ENCODE measurements at places on chromosomes 7 and 10. TPM values are rescaled to one million over a fixed set of nuclear protein-coding genes. Genes with fewer than 3 reads are reported as not detected.

DNA sequence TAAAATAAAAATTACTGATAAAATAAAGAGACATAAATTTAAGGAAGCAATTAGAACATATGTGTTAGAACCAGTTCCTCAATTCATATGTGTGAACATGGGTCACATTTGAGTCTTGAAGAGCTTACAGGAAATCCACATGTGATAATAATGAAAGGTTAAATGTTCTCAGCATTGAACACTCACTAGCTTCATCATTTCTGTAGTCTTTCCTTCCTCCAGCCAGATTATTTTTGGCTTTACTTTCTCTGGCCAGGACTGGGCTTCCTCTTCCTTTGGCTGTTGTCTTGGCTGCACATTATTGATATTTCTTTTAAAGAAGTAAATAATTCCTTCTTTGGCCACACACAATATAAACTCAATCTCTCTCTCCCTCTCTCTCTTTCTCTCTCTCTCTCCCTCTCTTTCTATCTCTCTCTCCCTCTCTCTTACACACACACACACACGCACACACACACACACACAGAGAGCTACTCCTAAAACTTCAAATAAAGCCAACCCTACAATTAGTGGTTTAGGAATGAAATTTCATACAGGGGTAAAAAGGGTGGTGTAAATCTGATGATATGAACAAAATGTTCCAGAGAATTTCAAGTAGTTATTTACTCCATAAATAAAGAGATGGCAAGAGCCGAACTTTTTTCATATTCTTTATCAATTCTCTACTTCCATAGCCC, 171.2 kb downstream of the REEP3 start:
- no peaks in the 10 kb centered on the region for H3K36me3 ChIP-seq
- no peak for DNase-seq
- H3K4me3 ChIP-seq, result no peak overlapping the region
- peaks cover 11% of the 10 kb centered on the region for H3K27me3 ChIP-seq

DNA sequence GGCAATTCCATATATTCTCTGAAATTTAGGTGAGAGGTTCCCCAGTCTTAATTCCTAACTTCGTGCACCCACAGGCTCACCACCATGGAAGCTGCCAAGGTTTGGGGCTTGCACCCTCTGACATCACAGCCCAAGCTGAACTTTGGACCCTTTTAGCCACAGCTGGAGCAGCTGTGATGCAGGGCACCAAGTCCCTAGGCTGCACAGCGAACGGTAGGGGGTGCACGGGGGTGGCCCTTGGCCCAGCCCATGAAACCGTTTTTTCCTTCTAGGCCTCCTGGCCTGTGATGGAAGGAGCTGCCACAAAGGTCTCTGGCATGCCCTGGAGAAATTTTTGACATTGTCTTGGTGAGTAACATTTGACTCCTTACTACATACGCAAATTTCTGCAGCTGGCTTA, 251.9 kb upstream of the GRM3 start:
- no peaks in the 10 kb centered on the region for H3K4me1 ChIP-seq
- H3K27ac ChIP-seq, result no peak overlapping the region
- H3K36me3 ChIP-seq, result no peaks in the 10 kb centered on the region
- H3K4me3 ChIP-seq, result no peak overlapping the region

GRCh38 chr7:82821037-82821436, 341.6 kb downstream of the PCLO start:
- H3K4me3 ChIP-seq, result no peak overlapping the region
- H3K27me3 ChIP-seq, result no peaks in the 10 kb centered on the region
- no peak overlapping the region for H3K27ac ChIP-seq
- H3K36me3 ChIP-seq, result no peaks in the 10 kb centered on the region

GRCh38 chr7:1533547-1534329, 3.2 kb downstream of the MAFK start:
- peaks cover 3% of the 10 kb centered on the region for H3K36me3 ChIP-seq

- no peak overlapping the region for H3K27ac ChIP-seq
- no peaks in the 10 kb centered on the region for H3K36me3 ChIP-seq
- DNase-seq, result no peak
- H3K4me1 ChIP-seq, result no peaks in the 10 kb centered on the region
Observed at GRCh38 chr7:157710396-157710795, 373.6 kb downstream of the DNAJB6 start.

- H3K4me1 ChIP-seq, result no peaks in the 10 kb centered on the region
- H3K36me3 ChIP-seq, result no peaks in the 10 kb centered on the region
- no peak overlapping the region for H3K27ac ChIP-seq
- H3K4me3 ChIP-seq, result no peak overlapping the region
- H3K27me3 ChIP-seq, result peaks cover under 1% of the 10 kb centered on the region
Observed at GRCh38 chr10:71433768-71434744, 37.3 kb downstream of the CDH23 start.

GRCh38 chr7:93327006-93327633, 95.0 kb downstream of the VPS50 start:
- H3K27ac ChIP-seq, result no peak overlapping the region
- no peaks in the 10 kb centered on the region for H3K27me3 ChIP-seq
- no peak overlapping the region for H3K4me3 ChIP-seq

DNA sequence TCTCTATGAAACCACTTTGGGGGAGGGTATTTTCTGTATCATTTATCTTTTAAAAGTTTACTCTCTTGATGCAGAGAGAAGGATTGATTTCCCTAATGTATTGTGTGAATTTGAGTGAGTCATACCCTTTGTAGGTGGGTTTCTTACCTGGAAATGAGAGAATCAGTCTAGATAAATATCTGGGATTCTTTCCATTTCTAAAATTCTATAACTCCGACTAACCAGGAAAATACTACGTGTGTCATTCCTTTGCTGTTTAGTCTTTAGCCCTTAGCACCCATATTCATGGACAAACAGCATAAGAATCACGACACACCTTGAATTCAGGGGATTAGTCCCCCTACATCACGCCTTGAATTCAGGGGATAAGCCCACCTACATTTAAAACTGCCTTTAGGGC, 139.1 kb downstream of the GATA3 start:
- H3K4me3 ChIP-seq, result no peak overlapping the region
- no peaks in the 10 kb centered on the region for H3K27me3 ChIP-seq
- no peak overlapping the region for H3K27ac ChIP-seq

DNA sequence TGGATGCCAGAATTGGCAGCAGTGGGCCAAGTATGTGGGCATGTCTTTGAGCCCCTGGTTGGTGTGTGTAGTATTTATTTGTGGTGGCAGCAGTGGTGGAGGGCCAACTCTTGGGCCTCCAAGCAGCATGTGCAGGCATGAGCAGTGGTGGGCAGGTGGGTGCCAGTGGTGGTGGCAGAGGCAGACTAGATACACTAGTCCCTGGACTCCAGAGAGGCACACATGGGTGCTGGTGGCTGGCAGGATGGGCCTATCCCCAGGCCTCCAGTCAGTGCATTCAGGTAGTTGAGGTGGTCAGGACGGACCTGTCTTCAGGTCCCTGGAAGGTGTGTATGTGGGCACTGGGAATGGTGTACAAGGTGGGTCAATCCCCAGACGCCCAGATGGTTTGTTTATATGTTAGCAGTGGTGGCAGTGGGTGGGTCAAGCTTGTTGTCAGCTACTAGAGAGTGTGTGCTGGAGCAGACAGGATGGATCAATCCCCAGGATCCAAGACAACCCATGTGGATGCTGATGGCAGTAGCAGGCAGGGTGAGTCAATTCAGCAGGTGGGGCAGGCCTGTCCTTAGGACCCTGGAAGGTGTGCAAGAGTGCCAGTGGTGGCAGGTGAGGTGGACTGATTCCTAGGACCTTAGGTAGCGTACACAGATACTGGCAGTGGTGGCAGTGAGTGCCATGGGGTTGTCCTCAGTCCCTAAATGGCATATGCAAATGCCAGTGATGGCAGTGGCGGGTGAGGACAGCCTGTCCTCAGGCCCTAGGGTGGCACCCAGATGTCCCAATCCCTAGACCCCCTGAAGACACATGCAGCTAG, 294.3 kb downstream of the RPS24 start:
- H3K4me3 ChIP-seq, result no peak overlapping the region
- peaks cover 3% of the 10 kb centered on the region for H3K4me1 ChIP-seq
- H3K27me3 ChIP-seq, result peaks cover 8% of the 10 kb centered on the region
- no peaks in the 10 kb centered on the region for H3K36me3 ChIP-seq

- H3K4me1 ChIP-seq, result peaks cover 38% of the 10 kb centered on the region
- H3K4me3 ChIP-seq, result peak overlapping the region; percentile 83
- peak overlapping the region; percentile 1 for H3K27ac ChIP-seq
- peaks cover 26% of the 10 kb centered on the region for H3K27me3 ChIP-seq
- H3K36me3 ChIP-seq, result peaks cover 62% of the 10 kb centered on the region
Observed at GRCh38 chr10:22324893-22325271, 4.0 kb downstream of the BMI1 start.

GRCh38 chr7:76236224-76236623, 34.5 kb downstream of the SRRM3 start:
- H3K4me3 ChIP-seq, result no peak overlapping the region
- peaks cover 3% of the 10 kb centered on the region for H3K4me1 ChIP-seq
- no peak overlapping the region for H3K27ac ChIP-seq
- peaks cover 40% of the 10 kb centered on the region for H3K27me3 ChIP-seq
- DNase-seq, result no peak

DNA sequence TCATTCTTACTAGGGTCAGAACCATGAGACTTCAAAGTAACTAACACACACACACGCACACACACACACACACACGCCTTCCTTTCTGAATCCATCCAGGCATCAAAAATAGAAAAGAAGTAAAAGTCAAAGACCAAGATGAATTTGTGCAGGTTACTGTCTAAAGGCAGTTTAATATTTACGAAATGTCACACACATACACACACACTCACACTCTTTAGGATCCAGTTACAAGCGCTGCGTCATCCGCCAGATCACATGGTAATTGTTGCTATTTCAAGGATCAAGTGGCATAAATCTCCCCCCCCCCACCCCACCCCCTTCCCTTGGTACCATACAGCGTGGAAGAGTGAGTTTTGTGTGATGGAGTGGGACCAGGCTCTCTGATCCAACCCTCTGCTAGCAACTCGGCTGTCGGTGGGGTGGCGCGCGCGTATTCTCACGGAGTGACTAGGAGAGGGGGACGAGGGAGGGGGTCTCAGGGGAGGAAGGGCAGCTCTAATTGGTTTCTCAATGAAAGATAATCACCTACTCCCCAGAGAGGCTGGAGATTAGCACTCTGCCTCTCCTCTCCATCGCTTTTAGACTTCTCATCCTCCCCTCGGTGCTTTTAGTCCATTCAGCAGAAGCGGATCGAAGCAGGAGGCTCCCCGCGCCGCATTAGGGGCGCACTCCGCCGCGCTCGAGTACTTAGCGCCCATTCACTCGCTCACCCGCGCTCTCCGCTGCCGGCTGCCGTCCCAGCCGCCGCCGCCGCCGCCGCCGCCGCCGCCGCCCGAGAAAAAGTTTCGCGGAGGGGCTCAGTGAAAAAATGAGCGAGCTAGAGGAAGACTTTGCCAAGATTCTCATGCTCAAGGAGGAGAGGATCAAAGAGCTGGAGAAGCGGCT, 83.5 kb upstream of the PRKG1 start:
- no peak for DNase-seq
- no peak overlapping the region for H3K27ac ChIP-seq

DNA sequence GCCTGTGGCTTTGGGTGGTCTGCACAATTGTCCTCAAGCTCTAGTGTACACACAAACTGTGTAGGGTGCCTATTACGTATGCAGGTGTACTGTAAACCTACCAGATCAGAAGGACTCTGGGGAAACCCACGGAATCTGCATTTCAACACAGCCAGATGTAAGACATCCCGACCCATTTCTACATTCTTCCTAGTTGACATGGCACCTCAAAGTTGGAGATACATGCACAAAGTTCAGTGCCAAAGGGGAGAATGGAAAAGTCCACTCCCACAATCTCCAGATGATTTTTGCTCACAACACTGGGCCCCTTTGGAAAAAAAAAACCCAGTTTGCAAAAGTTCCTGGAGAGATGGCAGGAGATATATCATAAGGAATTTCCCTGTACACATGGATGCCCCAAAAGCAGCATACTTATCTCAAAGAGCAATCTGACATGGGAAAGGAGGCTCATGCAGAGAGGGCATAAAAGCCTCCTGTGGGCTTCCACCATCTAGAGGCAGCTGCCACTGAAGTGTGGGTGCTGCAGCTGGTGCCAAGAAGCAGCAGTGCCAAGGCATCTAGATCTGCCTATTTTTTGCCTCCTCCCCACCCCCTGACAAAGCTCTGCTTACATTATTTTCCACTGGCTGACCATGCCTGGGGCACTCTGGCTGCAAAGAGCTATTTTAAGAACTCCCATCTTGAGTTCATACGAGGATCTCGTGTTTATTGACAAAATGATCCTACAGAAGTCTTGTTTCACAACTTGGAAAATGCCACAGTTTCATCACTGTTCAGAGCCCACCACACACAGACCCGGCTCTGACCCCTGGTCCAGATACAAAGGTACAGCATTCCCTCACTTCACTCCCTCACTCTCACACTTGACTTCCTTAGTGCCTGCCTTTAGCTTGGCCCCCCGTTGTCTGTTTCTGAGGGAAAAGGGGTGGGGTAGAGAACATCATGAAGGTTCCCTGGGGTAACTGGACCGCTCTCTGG, 12.9 kb downstream of the TECTB start:
- DNase-seq, result no peak
- no peak overlapping the region for H3K4me3 ChIP-seq
- no peaks in the 10 kb centered on the region for H3K36me3 ChIP-seq

DNA sequence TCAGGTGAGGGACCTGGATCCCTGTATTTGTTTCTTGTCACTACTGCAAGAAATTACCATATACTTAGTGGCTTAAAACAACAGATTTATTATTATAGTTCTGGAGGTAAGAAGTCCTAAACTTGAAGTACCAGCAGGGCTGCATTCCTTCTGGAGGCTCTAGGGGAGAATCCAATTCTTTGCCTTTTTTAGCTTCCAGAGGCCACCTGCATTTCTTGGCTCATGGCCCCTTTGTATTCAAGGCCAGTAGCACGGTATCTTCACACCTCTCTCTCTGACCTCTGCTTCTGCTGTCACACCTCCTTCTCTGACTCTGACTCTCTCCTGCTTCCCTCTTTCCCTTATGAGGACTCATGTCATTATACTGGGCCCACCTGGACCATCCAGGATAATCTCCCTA, 2.2 kb upstream of the LHPP start:
- no peaks in the 10 kb centered on the region for H3K36me3 ChIP-seq
- H3K27me3 ChIP-seq, result peaks cover 19% of the 10 kb centered on the region

DNA sequence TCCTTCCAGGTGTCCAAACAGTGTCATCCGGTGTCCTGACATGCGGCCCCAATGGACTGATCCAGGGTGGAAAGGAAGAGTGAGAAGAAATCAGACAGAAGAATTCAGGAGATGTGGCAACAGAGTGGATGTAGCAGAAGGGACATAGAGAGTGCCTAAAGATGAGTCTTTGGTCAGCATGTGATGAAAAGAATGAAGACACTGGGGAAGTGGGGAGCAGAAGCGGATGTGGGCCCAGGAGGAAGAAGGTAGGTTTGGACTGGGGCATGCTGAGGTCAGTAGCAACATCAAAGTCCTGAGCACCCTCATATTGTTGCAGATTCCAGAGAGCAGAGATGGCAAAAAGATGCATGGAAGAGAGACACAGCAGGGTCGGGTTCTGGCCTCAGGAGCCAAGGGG, 71.8 kb upstream of the STEAP1B start:
- H3K36me3 ChIP-seq, result no peaks in the 10 kb centered on the region
- no peak for DNase-seq
- H3K27ac ChIP-seq, result no peak overlapping the region
- H3K27me3 ChIP-seq, result peaks cover 64% of the 10 kb centered on the region

Gene TMEM176A
- not detected for total RNA-seq

Gene RAMP3
- total RNA-seq, result 0.14 TPM

Gene GATA3
- 293 TPM for total RNA-seq

Gene OR13A1
- not detected for total RNA-seq

Gene TRRAP
- total RNA-seq, result 59.1 TPM

Gene SPDYE2
- not detected for total RNA-seq

Gene ELN
- total RNA-seq, result not detected

Gene MPP7
- 0.60 TPM for total RNA-seq

All from activated T-helper 2 cell treated with anti-CD3 and anti-CD28 coated beads, Interferon-gamma antibody, Interleukin-2, Interleukin-4, amounts not matched to agents 10 μg/mL and 5 μg/mL and 100 μg/mL, durations not matched to agents 14 hours and 24 hours and 36 hours (primary cell).